Activated CD4-positive, CD25-positive, alpha-beta regulatory T cell treated with anti-CD3 and anti-CD28 coated beads, Interleukin-2, amount 50 U/mL, for 16 hours (primary cell): ENCODE measurements at places on chromosomes 16 and 17.

GRCh38 chr16:87931504-87931903 is 4.8 kb downstream of the CA5A start:
- no peak for DNase-seq

DNA sequence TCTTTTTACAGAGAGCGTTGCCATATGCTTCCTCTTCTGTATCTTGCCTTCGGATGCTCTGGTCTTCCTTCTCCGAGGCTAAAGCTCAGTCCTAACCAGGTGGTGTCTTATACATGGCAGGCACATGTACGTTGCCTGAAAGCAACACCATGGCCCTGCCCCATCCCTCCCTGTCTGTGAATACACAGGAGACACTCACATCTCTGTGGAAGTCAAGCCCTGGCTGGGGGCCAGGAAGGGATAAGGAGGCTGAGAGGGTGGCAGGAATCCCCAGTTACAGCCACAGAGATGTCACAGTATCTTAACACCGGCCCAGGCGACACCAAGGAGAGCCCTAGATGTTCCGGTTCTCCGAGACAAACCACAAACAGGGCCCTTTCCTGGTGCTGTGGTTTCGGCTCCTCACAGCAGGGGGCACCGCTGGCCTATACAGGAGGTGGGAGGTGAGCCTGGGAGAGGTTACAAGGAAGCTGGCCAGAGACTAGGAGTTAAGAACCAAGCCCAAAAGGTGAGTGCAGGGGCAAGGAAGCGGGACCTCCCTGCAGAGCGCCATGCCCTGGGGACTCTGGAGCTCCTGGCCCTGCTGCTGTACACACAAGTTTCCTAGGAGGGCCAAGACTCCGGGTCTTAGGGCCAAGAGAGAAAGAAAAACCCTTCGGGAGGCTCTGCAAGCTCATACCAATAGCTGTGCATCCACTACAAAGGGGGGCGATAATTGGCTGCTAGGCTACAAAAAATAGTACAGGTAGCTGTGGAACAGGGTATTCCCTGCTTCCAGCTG is 41.7 kb downstream of the SRL start:
- no peak for DNase-seq

DNA sequence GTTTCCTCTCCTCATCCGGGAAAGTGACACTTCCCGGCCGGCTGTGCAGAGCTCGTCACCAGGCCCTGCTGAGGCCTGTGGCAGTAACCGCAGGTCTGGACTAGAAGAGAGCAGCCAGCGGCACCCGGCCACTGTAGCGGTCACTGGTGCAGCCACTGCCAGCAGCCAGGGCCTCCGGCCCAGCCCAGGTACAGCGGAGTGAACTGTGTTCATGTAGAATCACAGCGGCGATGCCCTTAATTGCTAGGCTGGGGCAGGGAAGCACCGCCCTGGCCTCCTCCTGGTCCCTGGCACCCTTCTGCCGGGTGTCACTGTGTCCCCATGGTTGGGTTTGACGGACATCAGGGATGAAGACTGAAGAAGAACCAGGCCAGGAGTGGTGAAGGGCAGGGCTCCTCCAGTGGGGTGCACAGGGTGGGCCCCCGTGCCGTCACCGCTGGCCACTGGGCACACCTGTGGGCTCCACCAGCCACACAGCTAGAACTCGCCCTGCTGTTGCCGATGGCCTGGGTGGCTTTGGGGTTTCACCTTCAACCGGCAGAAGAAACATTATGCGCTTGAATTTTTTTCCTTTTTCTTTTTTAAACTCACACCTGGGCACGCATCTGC is 165.2 kb upstream of the CHMP6 start:
- no peak for DNase-seq

DNA sequence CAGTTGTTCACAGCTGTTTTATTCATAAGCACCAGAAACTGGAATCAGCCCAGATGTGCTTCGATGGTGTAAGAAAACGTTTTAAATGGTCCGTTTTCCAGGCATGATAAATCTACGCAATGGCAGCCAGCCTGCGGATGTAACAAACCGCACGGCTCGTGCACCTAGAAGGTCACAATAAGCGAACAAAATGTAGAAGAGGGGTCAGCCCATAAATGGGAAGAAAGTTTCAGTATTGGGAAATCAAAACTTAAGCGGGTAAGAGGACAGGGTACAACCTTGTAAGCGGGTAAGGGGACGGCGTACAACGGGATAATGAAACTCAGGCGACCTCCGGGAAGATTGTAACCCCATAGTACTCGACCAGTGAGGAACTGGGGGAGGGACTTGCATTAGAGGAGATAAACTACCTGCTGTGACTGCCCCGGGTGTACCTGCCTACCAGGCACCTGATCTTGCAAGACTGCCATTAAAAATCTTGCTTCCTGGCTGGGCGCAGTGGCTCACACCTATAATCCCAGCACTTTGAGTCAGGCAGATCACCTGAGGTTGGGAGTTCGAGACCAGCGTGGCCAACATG is 66.6 kb downstream of the ANKRD11 start:
- no peak for DNase-seq

GRCh38 chr17:4810696-4811290 is 3.8 kb downstream of the PLD2 start:
- DNase-seq, result no peak

DNA sequence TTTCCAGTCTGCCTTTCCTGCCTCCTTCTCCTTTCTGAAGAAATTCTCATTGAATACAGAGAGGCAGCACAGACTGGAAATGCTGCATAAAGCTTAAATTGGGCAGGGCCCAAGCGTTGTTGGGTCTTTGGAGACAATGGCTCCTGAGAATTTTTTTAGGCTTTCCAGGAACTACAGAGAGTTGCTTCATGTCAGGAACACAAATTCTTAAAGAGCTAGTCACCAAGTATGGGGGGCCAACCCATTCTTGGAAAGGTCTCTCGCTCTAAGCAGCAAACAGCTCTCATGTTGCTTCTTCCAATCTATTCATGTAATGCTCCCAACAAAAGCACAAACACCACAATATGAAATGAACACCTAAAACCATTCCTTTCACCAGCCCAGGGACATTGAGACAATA is 6.9 kb downstream of the HNF1B start:
- no peak for DNase-seq

DNA sequence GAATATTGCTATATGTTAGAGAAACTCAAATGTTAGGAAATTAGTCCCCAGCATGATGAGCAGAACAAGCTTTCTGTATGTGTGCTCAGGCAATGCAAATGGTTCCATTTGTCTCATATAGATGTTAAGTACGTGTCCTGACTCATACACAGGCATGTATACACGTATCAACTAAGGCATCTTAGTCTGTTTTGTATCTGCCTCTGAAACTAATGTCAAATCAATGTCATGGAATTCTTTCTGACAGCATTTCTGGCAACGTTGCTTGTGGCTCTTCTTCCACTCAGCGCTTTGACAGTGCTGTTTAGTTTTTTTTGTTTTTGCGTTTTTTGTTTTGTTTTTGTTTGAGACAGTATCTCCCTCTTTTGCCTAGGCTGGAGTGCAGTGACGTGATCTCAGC is 111.9 kb downstream of the CNTNAP4 start:
- DNase-seq, result no peak
